ENCODE measurements at places on chromosomes 11 and 22.

GRCh38 chr22:31891366-31892079 lies 52.8 kb upstream of the YWHAH start:
- DNase-seq: no peak

- DNase-seq: no peak
These were observed at the start of gene ANKRD13D for GRCh38 chr11:67289226-67289650. ANKRD13D (plus strand) TSS chr11:67289303; CDS start chr11:67289461, 158 bp downstream.

GRCh38 chr11:16831316-16832192 lies 93.1 kb downstream of the C11orf58 start:
- no peak for DNase-seq

DNA sequence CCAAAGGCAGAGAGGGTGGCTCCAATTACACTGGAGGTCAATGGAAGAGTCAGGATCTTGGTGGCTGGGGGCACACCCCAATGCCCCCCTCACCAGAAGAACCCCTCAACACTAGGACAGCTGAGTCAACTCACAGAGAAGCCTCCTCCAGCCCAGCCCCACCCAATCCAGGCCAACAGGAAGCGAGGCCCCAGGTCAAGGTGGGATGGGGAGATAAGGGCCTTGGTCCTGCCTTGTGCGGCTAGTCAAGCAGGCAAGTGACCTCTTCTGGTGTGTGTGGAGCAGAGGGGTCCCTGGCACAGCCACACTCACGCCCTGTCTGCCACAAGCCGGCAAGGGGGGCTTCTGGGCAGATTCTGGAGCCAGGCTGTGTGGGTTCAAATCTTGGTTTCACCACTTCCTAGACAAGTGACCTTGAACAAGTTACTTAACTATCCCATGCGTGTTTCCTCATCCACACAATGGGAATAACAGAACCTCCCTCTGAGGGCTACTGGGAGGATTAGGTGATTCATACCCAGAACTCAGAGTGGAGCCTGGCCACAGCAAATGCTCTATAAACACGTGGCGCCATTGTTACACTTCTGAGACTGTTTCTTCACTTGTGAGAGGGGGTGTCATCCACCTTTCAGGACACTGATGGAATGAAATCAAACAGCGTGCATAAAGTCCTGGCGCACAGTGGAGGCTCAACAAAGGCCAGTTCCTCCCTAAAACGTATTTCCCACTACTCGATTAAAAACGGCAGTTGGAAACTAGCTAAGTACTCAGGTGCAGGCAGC lies 3.2 kb downstream of the TTLL12 start:
- no peak for DNase-seq

- peak; percentile 74 for DNase-seq
These were observed 75.8 kb upstream of the ZBED5 start for GRCh38 chr11:10933455-10934292.

DNA sequence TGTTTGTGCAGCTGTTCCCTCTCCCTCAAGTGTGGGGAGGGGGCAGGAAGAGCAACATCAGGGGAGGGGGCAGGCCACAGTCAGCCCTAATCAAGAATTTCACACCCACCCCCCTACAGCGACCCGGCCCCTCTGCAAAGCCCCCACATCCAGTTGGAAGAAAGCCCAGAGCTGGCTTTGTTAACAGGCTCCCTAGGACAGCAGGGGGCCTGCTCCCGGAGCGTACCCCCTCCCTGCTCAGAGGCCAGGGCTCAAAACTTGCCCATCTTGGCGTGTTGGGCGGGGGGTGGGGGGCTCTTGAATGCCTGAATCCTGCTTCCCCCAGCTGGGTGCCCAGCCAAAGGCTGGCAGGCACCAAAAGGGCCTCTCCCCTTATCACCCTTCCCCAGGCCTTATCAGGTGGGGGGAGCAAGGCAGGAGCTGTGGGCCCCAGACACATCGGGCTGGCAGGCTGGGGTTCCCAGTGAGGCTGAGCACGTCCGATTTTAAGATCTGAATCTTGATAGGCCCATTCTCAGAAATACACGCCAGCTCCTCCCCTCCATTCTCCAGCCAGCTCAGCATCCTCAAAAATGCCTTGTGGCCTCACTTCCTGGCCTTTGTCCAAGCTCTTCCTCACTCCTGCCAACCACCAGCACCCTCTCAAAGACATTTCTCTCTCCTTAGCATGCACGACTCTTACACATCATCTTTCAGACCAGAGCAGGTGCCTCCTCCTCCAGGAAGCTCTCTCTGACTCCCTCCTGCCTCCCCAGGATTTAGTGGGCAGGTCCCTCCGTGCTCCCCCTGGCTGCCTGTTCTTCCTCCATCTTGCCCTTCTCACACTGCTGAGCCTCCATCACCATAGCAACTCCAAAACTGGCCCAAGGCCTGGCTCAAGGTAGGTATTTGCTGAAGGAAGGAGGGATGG lies 384.8 kb downstream of the MN1 start:
- DNase-seq: no peak

- no peak for DNase-seq
These were observed 868 bp upstream of the SYCE3 start for GRCh38 chr22:50563413-50564160.

DNA sequence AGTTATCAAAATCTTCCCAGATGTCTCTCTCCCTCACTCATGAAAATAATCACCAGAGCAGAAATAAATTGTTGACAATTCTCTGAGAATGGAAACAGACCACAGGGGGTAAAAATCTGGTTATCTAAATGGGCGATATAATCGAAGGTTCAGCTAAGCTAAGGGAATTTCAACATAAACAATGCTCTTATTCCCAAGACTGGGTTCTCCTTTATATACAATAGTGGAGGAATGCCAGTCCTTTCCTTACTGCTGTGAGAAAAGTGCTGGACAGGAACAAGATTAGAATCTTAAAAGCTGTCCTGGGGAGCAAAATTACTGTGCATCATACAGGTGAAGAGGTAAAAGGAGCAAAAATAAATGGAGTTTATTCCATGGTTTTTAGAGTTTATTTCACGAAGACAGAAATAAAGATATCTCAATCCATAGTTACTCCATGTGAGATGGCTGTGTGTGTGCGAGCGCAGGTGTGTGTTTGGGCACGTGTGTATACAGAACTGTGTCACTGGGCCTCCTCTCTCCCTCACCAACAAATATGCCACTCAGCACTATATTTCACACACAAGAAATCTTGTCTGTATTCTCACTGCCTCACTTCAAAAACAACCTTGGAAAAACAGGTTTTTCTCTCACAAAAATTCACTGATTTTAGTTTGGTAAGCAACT lies 385.6 kb downstream of the DCDC1 start:
- DNase-seq: no peak

DNA sequence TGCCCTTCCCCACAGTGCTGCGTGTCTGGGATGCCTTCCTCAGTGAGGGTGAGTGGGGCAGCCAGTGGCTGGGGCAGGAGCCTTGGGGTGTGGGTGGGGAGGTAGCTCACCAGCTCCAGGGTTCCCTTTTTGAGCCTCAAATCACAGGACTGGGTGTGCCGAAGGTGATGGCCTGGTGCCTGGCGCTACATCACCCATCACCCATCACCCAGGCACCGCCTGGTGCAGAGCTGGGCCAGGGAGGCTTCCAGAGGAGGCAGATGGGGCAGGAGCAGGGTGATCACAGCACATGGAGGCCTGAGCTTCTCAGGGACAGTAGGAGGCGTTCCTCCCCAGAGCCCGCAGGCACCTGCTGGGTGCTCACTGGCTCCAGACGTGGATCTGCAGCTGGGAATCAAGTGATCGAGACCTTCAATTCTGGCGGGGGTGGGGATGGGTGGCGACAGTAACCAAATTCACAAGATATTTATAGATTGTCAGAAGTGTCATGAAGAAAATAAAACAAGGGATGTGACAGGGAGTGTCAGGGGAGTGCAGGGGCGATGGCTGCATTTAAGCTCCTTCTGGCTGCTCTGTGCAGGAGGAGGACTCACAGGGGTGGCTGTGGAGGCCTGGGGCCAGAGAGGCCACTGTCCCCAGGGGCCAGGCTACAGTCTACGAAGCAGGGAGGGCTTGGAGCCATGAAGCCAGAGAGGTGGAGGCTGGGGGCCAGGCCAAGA lies 3.2 kb downstream of the TBC1D10C start:
- no peak for DNase-seq

GRCh38 chr22:23781065-23781464 lies 5.7 kb upstream of the SMARCB1 start:
- no peak for DNase-seq
